ENCODE measurements at places on chromosomes 7 and 10. TPM values are rescaled to one million over a fixed set of nuclear protein-coding genes. Genes with fewer than 3 reads are reported as not detected.

The MRLN gene
- not detected for total RNA-seq

The OR2A42 gene
- not detected for total RNA-seq

The GPER1 gene
- total RNA-seq, result 1.5 TPM

The ADAM8 gene
- total RNA-seq, result 2.0 TPM

The SND1 gene
- 174 TPM for total RNA-seq
